ENCODE measurements at places on chromosomes 7 and 10.

- DNase-seq, result no peak
Measured at GRCh38 chr7:31858055-31858454, 171.0 kb downstream of the PPP1R17 start.

- DNase-seq, result no peak
Measured at GRCh38 chr10:114110174-114110972, 63.6 kb downstream of the CCDC186 start.

- no peak for DNase-seq
Measured at GRCh38 chr7:99437946-99438572, 539 bp downstream of the PTCD1 start.

DNA sequence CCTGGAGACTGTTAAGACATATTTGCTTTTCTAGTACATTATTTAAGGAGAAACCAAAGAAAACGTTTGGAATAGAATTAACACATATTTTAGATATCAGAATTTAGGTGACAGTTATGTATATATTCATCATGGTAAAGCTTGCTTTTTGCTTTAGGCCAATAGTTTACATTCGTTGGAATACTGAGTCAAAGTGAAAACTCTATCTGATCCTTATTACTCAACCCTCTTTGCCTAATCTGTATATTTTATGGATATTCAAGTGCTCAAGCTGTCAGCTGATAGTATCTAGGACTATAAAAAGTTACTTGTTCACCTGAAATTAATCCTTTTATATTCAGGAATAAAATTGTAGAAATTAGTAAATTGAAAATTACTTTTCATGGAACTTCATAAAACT lies 61.1 kb downstream of the VPS50 start:
- DNase-seq, result no peak

- no peak for DNase-seq
Measured at GRCh38 chr7:127766831-127767459, 115.0 kb downstream of the SND1 start.

DNA sequence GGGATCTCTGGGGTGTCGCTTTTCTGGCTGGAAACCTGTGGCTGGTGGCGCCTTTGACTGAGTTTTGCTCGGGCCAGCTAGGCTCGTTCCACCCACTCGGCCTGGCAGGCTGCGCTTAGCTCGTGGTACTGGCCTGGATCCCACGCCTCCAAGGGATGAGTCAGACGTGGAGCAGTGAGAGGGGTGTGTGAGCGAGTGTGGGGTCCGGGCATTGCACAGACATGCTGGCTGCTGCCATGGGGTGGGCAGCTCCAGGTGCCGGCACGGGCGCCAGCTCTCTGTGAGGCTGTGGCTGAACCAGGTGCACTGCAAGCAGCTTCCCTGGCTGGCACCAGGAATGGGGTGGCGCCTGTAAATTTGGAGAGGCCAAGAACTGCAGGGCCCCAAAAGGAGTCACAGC lies 63.1 kb upstream of the CACNA2D1 start:
- DNase-seq, result no peak

DNA sequence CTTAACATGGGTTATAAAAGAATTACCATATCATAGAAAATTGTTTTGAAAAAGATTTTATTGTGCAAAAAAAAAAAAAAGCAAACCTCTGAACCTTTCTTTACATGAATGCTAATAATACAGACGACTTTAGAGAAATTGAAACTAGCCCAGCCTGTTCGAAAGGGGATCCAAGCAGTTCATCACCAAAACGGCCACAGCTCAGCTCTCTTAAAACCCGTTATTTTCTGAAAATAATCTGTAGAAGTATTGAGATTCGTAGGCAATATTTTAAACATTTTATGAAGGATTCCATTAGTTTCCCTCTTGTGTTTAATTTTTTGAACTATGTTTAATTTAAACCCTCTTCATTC lies 9.9 kb upstream of the GSAP start:
- DNase-seq, result no peak

DNA sequence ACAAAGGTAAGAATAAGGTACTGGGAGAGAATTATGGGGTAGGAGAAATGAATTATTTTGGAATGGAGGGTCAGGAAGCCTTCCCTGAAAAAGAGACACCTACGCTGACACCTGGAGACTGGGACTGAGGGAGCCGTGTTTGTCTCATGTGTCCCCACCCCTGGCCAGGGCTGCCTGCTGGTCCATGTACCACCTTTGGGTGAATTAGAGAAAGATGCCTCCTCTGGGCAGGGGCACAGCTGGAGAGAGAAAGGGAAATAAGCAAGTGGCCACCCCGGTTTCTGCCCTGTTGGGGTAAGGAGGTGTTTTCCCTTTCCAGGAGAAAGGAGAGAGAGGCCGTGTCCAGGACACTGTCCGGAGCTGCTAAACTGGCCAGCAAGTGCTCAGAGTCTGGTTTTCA lies 21.8 kb downstream of the UBTD1 start:
- DNase-seq, result no peak

GRCh38 chr7:42175834-42176723 lies 60.9 kb downstream of the GLI3 start:
- DNase-seq, result no peak

DNA sequence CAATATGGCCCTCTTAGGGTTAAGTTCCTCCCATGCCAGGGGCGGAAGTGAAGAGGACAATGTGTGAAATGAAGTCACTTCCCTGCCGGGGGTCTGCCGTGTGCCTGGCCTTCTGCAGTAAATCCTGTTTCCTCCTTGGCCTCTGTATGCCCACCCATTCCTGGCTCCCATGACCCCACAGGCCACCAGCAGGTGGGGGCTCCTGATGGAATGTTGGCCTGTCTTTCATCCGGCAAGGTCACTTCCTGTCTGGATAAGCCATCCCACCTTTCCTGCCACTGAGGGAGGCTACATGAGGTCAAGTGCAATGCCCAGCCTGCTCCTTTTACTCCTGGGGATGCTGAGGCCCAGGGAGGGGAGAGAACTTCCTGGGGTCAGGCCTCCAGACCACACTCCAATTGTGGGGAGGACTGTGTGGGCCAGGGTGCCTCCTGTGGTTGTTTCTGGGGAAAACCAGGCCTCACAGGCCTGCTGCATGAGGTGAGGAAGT lies 22.3 kb downstream of the PALD1 start:
- no peak for DNase-seq

DNA sequence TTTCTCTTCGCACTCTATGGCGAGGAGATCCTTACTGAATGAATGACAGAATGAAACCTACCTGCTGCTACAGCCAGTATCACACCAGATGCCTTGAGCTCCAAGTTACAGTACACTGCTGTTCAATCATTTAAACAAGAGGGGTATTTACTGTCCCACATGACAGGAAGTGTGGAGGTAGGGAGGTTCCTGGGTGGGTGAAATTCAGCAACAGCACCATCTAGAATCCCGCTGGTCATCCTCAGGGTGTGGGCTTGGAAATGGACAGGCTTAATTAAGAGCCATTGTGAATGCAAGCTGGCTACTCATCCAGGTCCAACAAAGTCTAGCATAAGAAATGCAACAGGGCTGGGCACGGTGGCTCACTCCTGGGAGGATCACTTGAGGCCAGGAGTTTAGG lies 14.7 kb downstream of the CYTH3 start:
- DNase-seq, result no peak

GRCh38 chr10:88152728-88153133 lies 289.3 kb downstream of the PTEN start:
- no peak for DNase-seq

DNA sequence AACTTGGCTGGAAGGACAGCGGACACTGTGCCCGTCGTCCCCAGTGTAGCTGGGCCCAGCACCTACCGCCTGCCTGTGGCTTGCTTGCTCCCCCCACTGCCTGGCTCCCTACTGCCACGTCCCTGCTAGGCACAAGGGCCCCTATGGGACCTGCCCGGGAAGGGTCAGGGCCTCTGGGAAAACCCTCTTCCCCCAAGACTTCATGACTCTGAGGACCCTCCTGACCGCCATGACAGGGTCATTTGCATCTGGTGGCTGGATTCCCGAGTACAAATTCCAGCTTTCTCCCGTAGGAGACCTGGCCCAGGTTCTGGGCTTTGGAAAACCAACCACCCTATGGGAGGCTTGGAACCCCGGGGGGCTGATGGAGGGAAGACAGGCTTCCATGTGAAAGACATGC lies 1.4 kb upstream of the MMD2 start:
- no peak for DNase-seq

DNA sequence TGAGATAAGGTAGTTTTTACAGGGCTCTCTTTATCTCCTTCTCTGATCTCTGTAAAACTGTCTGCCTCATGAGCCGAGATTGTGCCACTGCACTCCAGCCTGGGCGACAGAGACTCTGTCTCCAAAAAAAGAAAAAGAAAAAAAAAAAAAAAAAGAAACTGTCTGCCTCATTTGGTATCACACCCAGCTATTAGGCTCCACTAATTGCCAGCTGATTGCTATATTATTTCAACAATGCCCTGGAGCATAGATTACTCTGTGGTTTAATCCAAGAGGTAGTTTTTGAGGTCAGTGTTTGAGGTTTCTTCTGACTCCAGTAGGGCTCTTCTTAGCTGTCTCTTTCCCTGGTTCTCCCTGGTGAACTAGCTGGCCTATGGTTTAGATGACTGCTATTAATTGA lies 268.1 kb upstream of the PLPP4 start:
- DNase-seq, result no peak

GRCh38 chr7:6359734-6360133 lies 87.3 kb upstream of the CYTH3 start:
- DNase-seq, result no peak

- no peak for DNase-seq
Measured at GRCh38 chr10:1168763-1169162, 112.6 kb downstream of the WDR37 start.

GRCh38 chr7:38369816-38370493 lies 96.5 kb upstream of the TARP start:
- peak; percentile 88 for DNase-seq

- DNase-seq, result peak; percentile 19
Measured at GRCh38 chr7:114426824-114427223, 12.2 kb downstream of the FOXP2 start.

DNA sequence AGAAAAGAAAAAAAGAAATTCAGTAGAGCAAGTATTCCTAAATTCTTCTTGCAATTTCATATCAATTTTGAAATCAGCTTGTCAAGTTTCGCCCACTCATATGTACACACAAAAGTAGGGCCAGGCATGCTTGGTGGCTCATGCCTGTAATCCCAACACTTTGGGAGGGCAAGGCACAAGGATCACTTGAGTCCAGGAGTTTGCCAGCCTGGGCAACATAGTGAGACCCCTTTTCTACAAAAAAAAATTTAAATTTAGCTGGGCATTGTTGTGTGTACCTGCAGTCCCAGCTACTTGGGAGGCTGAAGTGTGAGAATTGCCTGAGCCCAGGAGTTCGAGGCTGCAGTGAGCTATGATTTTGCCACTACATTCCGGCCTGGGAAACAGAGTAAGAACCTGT lies 65.4 kb downstream of the MRPL32 start:
- DNase-seq, result no peak

DNA sequence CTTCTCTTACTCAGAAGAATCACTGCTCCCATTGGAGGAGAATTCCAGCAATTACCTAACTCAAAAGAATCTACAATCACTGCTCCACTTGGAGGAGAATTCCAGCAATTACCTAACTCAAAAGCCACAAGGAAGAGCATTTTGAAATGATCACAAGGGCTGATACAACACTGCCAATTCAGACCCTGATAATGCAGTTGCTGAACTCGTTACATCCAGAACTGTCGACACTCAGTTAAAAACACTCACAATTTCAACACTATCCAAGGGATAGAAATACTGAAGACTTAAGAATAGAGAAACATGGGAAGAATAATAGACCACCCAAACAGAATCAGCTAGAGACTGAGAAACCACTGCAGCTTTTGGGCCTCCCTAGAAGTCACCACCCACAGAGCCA lies 27.8 kb downstream of the AFAP1L2 start:
- no peak for DNase-seq

GRCh38 chr7:23944131-23944530 lies 234.1 kb downstream of the STK31 start:
- DNase-seq, result no peak

DNA sequence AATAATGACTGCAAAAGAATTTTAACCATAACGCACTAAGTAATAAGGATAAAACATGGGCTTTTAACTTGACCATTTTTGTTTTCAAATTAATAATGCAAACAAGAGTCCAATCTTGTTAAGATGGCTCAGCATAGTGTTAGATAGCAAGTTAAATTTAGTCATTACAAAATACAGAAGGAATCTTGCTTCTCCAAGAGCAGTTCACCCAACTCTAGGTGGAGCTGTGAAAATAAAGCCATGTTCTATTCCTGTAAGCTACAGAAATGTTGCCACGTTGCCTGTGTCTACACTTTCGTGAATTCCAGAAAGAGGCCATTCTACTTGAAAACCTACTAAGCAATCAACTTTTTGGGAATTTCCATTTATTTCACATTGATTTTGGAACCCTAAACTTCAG lies 191.9 kb downstream of the SFMBT2 start:
- DNase-seq, result no peak

DNA sequence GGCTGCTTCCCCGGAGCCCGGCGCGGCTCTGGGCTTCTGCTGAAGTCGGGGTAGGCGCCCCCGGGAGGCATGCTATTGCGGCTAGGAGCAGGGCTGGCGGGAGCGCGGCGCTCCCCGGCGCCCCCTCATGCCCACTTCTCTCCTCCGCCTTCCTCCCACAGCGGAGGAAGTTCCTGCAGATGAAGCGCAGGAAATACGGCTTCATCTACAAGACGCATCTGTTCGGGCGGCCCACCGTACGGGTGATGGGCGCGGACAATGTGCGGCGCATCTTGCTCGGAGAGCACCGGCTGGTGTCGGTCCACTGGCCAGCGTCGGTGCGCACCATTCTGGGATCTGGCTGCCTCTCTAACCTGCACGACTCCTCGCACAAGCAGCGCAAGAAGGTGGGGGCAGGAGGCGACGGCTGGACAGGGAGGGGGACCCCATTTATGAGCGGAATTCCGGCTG lies 479 bp downstream of the CYP26A1 start:
- no peak for DNase-seq

GRCh38 chr10:29256586-29256985 lies 32.3 kb upstream of the LYZL1 start:
- DNase-seq, result no peak

DNA sequence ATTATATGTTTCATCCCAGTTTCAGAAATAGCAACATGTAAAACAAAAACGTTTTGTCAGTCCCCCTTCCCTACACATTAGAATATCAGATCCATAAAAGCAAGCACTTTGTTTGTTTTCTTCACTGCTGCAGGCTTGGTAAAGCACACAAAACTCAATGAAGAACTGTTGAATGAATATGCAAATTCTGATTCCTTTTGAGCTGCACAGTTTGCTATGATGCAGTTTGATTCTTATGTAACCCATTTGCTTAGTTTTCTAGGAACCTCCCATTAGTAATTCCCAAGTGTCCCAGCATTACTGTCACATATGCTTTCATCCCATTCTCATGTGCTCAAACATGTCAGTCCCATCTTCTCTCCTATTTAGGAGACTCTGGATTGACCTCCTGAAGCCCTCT lies 26.1 kb upstream of the CHCHD3 start:
- no peak for DNase-seq

DNA sequence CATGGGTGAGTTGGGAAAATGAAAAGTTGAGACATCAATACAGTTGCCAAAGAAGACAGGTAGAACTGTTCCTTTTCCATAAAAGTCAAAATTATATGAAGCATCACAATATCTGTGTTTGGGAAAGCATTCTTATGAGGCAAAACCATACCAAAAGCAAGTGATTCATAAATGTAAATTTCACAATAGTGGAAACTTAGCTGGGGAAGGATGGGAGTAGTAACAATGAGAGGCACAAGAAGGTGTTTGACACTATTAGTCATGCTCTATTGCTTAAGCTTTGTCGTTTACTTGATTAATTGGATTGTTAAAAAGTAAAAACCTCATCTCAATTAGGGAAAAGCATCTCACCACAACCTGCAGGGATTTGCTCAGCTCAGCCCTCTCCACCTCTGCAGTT lies 240.2 kb downstream of the C7orf25 start:
- DNase-seq, result no peak

GRCh38 chr10:16853201-16853600 lies 36.0 kb upstream of the RSU1 start:
- no peak for DNase-seq
